ENCODE measurements at places on chromosomes 7 and 10. TPM values are rescaled to one million over a fixed set of nuclear protein-coding genes. Genes with fewer than 3 reads are reported as not detected.
A peak's percentile ranks its signal among the peaks of the same experiment; 100 is the strongest.

DNA sequence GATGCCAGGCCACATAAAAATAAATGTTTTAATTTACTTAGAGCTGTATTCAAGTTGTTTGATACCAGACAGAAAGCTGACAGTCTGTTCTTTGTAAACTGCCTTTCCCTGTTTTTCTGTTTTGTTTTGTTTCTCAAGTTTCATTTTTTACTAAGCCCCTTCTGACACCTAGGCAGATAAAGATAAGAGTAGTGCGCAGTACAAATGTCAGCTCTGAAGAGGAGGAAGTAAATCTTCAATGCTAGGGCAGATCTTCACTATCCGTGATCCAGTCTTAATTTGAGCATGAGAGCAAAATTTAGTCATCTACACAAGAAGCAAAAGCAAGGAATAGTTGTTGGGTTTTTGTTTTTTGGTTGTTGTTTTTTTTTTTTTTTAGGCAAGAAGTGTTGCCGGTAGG is 27.3 kb downstream of the MTURN start:
- no peak for DNase-seq
- H3K27me3 ChIP-seq, result no peaks in the 10 kb centered on the region
- no peak overlapping the region for H3K27ac ChIP-seq
- H3K4me1 ChIP-seq, result peaks cover 3% of the 10 kb centered on the region
- peaks cover 3% of the 10 kb centered on the region for H3K36me3 ChIP-seq

DNA sequence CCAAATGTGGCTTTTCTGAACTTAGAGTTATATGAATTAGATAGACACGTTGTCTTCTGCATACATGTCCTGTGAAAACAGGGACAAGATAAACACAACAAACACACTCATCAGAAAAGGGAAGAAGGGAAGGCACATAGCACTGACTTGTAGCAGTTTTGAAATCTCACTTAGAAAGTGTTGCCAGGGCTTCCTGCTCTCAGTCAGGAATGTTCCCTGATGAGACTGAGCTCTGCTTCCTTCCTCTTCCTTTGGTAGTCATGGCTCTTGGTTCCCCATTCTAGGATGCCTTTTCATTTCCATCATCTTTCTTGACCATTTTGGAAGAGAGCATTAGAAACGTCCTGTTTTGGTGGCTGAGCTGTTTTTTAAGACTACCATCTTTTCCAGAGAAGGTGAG is 233.8 kb upstream of the LYZL1 start:
- no peak for DNase-seq
- no peaks in the 10 kb centered on the region for H3K4me1 ChIP-seq
- no peak overlapping the region for H3K27ac ChIP-seq
- no peaks in the 10 kb centered on the region for H3K27me3 ChIP-seq
- H3K4me3 ChIP-seq, result no peak overlapping the region
- H3K36me3 ChIP-seq, result no peaks in the 10 kb centered on the region

DNA sequence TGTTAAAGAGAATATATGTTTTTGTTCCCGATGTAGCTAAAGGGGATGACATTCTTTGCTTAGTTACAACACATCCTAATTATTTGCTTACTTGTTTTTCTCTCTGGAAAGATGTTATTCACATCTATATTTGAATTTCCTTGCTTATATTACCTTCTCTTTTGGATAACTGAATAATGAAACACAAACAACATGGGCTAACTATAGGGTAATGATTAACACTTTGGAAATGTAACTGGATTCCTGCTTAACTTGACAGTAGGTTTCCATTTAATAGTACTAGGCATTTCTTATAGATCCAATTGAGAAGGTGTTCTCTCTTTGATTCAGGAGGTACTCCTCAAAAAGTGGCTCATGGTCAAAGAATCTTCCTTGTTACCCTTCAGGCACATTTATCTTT is 141.1 kb downstream of the CCSER2 start:
- no peaks in the 10 kb centered on the region for H3K27me3 ChIP-seq
- DNase-seq, result peak; percentile 10
- H3K4me3 ChIP-seq, result no peak overlapping the region
- H3K36me3 ChIP-seq, result peaks cover 5% of the 10 kb centered on the region
- no peaks in the 10 kb centered on the region for H3K4me1 ChIP-seq
- no peak overlapping the region for H3K27ac ChIP-seq

MYO3A gene
- polyA plus RNA-seq, result 0.09 TPM

- DNase-seq, result no peak
- H3K27me3 ChIP-seq, result no peaks in the 10 kb centered on the region
- H3K27ac ChIP-seq, result no peak overlapping the region
- no peaks in the 10 kb centered on the region for H3K4me1 ChIP-seq
- H3K36me3 ChIP-seq, result no peaks in the 10 kb centered on the region
These were observed 22.4 kb upstream of the CYTH3 start for GRCh38 chr7:6294839-6295238.

HABP2 gene
- 1.9 TPM for polyA plus RNA-seq

CYP2C19 gene
- polyA plus RNA-seq, result 46.5 TPM

- H3K27ac ChIP-seq, result no peak overlapping the region
- no peak overlapping the region for H3K4me3 ChIP-seq
- no peaks in the 10 kb centered on the region for H3K36me3 ChIP-seq
- H3K27me3 ChIP-seq, result no peaks in the 10 kb centered on the region
These were observed 87.0 kb downstream of the PCGF5 start for GRCh38 chr10:91307489-91307888.

AZGP1 gene
- 51.7 TPM for polyA plus RNA-seq

TSPAN14 gene
- polyA plus RNA-seq, result 69.4 TPM
